ENCODE measurements at places on chromosomes 13 and 19. TPM values are rescaled to one million over a fixed set of nuclear protein-coding genes. Genes with fewer than 3 reads are reported as not detected.

GRCh38 chr13:75554464-75554863 lies 4.9 kb downstream of the UCHL3 start:
- no peak for DNase-seq

DNA sequence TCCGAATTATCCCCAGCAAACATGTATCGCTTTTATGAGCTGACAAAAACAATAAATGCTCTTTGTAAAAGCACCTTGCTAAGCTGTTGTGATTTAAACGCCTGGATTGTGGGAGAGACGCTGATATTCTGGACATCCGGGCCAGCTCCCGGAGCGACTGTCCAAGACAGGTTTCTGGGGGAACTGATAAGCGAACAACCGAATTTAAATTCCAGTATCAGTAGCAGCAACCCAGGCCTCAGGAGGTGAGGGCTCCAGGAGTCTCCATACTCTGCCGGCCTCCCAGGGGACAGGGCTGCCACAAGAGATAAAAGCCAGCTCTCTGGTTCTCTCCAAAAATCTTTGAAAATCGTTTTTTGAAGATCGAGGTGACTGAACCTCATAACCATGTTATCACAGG lies 50.3 kb upstream of the VSTM2B start:
- DNase-seq, result no peak

- no peak for DNase-seq
Measured at GRCh38 chr13:55432814-55433213, 1707.9 kb upstream of the PRR20A start.

GRCh38 chr19:8451885-8452284 lies 7.1 kb downstream of the HNRNPM start:
- DNase-seq, result no peak

- DNase-seq, result no peak
Measured at GRCh38 chr13:41547251-41548000, 90.1 kb downstream of the RGCC start.

DNA sequence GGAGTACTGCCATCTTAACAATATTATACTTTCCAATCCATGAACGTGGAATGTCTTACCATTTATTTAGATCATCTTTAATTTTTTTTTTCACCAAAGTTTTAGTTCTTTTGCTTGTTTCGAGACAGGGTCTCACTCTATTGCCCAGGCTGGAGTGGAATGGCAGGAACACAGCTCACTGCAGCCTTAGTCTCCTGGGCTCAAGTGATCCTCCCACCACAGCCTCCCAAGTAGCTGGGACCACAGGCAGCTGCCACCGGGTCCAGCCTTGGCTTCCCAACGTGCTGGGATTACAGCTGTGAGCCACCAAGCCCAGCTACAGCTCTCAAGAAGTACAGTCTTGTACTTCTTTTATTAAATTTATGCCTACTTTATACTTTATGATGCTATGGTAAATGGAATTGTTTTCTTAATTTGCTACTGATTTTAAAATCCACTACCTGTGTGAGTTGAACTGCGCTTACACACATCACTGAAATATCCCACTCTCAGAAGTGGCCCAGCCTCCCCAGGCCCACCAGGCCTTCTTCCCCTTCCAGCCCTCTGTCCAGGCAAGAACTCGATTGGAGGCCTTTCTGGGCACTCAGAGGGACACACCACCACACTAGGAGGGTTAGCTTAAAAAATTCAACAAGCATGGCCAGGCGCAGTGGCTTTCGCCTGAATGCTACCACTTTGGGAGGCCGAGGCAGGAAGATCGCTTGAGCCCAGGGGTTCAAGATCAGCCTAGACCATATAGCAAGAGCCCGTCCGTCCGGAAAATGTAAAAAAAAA lies 1.0 kb upstream of the PGLS start:
- DNase-seq, result no peak

DNASE2 gene
- polyA plus RNA-seq, result 9.7 TPM

RUBCNL gene
- polyA plus RNA-seq, result 2.1 TPM

KASH5 gene
- polyA plus RNA-seq, result 0.10 TPM

GJA3 gene
- 11.8 TPM for polyA plus RNA-seq

DNA sequence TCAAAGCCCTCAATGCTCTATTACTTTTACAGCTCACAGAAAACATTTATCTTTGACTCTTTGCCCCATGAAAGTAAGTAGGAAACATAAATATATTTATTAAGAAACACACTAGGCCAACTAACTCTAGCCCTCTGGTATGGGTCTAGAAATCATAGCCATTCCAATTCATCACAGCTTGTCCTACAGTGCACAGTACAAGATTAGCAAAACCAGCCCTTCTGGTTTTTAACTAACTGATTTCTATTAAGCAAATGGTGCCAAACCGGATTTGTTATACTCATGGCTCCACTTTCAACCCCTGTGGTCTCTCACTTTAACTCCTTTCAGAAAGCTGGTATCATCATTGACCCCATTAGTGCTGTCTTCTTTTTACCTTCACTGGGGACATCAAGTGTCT lies 5.6 kb upstream of the LRRC63 start:
- no peak for DNase-seq

GRCh38 chr13:113110048-113110851 lies 4.7 kb downstream of the F7 start:
- DNase-seq, result no peak

SIGLEC8 gene
- polyA plus RNA-seq, result not detected

DNA sequence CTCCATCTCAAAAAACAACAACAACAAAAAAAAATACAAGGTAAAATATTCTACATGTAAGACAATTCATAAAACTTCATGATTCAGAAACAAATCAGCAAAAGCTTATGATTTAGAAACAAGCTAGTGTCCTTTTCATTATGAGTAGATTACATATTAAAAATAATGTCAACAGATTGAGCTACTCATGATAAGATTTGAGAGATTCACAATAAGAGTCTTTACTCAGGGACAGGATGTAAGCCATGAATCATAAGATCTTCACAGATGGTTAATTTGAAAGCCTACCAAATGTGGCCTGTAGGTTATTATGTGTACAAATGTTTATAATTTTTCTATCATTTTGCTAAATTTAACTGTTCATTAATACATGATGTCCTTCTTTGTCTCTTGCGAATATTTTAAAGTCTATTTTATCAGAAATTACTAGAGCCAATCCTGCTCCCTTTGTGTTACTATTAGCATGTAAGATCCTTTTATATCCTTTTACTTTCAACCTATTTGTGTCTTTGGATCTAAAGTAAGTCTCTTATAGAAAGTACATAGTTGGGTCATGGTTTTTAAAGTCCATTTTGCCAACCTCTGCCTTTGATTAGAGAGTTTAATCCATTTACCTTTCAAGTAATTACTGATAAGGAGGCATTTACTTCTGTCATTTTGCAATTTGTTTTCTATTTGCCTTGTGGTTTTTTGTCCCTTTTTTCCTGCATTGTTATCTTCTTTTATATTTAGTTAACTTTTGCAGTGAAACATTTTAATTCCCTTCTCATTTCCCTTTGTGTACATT lies 68.3 kb upstream of the RXFP2 start:
- no peak for DNase-seq

GRCh38 chr19:2269244-2270156 lies 12.5 kb downstream of the PEAK3 start:
- DNase-seq, result peak; percentile 91
